ENCODE measurements at places on chromosomes 3 and 15. TPM values are rescaled to one million over a fixed set of nuclear protein-coding genes. Genes with fewer than 3 reads are reported as not detected.

GRCh38 chr15:40091861-40092255, 16.8 kb downstream of the BMF start:
- H3K36me3 ChIP-seq = no peaks in the 10 kb centered on the region
- peak overlapping the region; percentile 96 for H3K27ac ChIP-seq
- H3K4me1 ChIP-seq = peaks cover 70% of the 10 kb centered on the region

- no peak overlapping the region for H3K4me3 ChIP-seq
- H3K4me1 ChIP-seq = no peaks in the 10 kb centered on the region
- no peaks in the 10 kb centered on the region for H3K36me3 ChIP-seq
- H3K27ac ChIP-seq = no peak overlapping the region
- no peak for DNase-seq
Observed at GRCh38 chr15:46280762-46281542, 646.1 kb downstream of the SQOR start.

GRCh38 chr3:16369276-16369675, 104.3 kb downstream of the OXNAD1 start:
- H3K36me3 ChIP-seq = no peaks in the 10 kb centered on the region
- no peaks in the 10 kb centered on the region for H3K27me3 ChIP-seq
- H3K4me3 ChIP-seq = no peak overlapping the region
- peaks cover 25% of the 10 kb centered on the region for H3K4me1 ChIP-seq
- DNase-seq = no peak

DNA sequence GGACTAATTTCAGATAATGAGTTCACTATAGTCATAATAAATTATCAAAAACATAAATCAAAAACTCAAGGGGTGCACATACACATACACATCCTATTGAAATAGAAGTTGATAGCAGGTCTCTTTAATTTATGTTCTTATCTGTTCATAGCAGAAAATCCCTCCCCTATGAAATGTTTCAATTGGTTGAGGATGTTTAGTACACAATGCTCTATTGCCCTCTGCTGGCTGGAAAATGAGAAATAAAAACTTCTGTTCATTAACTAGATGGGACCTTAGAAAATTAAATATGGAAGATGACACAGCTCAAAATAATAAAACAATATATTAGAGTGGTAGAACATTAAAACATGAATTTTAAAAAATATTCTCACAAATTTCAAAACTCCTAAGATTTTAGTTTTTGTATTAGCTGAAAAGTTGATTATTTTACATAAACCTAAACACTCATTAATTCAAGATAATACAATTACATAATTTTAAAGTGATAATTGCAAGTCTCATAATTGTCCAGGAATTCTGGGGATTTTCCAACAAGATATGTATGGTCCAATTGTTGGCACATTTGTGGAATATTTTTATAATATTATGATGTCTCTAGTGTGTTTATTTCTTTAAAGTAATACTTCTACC, 735.0 kb downstream of the ROBO1 start:
- no peak overlapping the region for H3K27ac ChIP-seq
- no peak overlapping the region for H3K4me3 ChIP-seq
- H3K36me3 ChIP-seq = no peaks in the 10 kb centered on the region
- H3K27me3 ChIP-seq = no peaks in the 10 kb centered on the region

DNA sequence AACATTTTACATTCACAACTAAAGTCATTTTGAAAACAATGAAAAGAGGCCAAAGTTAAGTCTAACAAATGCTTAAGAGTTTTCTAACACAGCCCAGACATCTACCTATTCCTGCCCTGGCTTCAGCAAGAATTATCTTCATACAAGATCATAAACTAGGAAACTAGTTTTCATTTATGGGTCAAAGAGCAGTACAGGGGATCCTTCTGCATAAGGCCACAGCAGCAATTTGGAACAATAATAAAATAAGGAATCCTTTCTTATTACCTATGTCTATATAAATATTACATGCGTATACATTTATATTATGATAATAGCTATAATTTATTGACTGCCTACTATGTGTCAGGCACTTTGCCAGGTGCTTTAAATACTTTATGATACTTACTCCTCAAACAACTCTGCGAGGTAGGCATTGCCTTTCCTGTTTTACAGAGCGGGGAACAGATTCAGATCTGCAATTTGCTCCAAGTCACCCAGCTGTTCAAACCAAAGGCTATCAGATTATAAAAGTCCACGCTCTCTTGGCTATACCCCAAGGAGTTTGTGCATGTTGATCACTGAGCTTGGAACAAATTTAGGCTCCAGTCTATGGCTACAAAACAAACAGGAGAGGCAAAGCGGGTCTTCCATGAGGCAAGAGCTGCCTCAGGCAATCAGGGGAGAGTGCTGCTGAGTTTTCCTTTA, 196.4 kb downstream of the RORA start:
- no peak overlapping the region for H3K27ac ChIP-seq
- H3K4me1 ChIP-seq = no peaks in the 10 kb centered on the region
- H3K4me3 ChIP-seq = no peak overlapping the region
- no peak for DNase-seq
- H3K36me3 ChIP-seq = no peaks in the 10 kb centered on the region

GRCh38 chr3:193812078-193812725, 219.2 kb downstream of the OPA1 start:
- no peak overlapping the region for H3K4me3 ChIP-seq
- no peaks in the 10 kb centered on the region for H3K36me3 ChIP-seq
- no peaks in the 10 kb centered on the region for H3K27me3 ChIP-seq
- no peak overlapping the region for H3K27ac ChIP-seq
- DNase-seq = no peak

GRCh38 chr3:124862006-124862405, 25.2 kb downstream of the ITGB5 start:
- H3K27me3 ChIP-seq = no peaks in the 10 kb centered on the region
- no peaks in the 10 kb centered on the region for H3K36me3 ChIP-seq
- no peak for DNase-seq

DNA sequence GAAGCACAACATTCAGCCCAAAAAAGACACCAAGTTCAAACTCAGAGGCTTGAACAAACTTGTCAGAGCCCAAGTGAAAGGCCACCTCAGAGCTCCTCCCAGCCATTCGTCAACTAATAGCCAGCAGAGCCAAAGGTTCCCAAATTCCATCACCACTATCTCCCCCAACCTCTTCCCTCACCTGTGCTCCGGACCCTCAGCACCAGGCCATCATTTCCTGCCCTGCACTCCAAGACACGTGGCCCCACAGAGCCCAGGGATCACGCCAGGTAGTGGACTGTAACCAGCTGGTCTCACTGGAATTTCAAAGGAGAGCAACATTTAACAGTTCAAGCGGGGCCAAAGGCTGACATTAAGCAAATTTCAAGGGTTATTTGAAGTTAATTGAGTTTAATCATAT, 245.2 kb upstream of the IGF1R start:
- DNase-seq = no peak
- no peak overlapping the region for H3K4me3 ChIP-seq
- H3K36me3 ChIP-seq = no peaks in the 10 kb centered on the region
- no peaks in the 10 kb centered on the region for H3K4me1 ChIP-seq
- no peak overlapping the region for H3K27ac ChIP-seq

GRCh38 chr3:71238355-71238757, 345.2 kb downstream of the FOXP1 start:
- H3K36me3 ChIP-seq = no peaks in the 10 kb centered on the region
- H3K27me3 ChIP-seq = no peaks in the 10 kb centered on the region
- peak overlapping the region; percentile 63 for H3K27ac ChIP-seq
- no peak overlapping the region for H3K4me3 ChIP-seq
- H3K4me1 ChIP-seq = peaks cover 51% of the 10 kb centered on the region
- DNase-seq = no peak

DNA sequence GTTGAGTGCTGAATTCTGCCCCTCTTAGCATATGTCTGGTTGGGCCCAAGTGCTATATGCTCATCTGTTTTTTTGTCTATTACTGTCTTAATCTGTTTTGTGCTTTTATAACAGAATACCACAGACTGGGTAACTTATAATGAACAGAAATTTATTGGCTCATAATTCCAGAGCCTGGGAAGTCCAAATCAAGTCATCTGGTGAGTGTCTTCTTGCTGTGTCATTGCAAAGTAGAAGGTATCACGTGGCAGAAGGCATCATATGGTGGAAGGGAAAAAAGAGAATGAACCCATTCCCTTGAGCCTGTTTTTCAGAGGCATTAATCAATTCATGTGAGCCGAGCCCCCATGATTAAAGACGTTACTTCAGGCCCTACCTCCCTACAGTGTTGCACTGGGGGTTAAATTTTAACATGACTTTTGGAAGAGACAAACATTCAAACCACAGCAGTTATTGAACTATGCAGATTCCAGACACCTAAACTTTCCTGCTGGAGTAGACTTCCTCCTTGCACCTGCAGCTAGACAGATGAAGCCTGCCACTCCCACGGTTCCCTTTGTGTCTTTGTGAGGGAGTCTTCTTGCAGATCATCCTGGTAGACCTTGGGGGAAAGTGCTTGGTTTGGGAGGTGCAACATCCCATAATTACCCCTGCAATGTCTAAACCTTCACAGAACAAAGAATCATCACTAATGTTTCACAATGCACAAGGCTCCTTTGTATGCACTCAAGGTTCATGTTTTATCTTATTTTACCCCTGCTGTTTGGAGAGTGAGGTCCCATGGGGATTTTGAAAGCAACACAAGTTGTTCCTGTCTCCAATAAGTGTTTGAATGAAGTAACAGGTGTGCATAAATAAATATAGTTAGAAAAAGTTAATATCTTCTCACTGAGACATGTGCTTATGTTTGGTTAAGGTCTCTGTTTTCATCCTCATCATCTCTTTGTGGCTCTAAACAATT, 64.7 kb upstream of the XCR1 start:
- H3K36me3 ChIP-seq = no peaks in the 10 kb centered on the region
- no peaks in the 10 kb centered on the region for H3K4me1 ChIP-seq
- no peaks in the 10 kb centered on the region for H3K27me3 ChIP-seq
- H3K27ac ChIP-seq = no peak overlapping the region

- H3K27ac ChIP-seq = no peak overlapping the region
- H3K27me3 ChIP-seq = peaks cover 27% of the 10 kb centered on the region
- no peaks in the 10 kb centered on the region for H3K36me3 ChIP-seq
- no peak for DNase-seq
- H3K4me3 ChIP-seq = peak overlapping the region; percentile 44
- H3K4me1 ChIP-seq = no peaks in the 10 kb centered on the region
Observed at GRCh38 chr15:82679626-82680199, 30.0 kb downstream of the AP3B2 start.

- H3K36me3 ChIP-seq = no peaks in the 10 kb centered on the region
- H3K4me1 ChIP-seq = peaks cover 14% of the 10 kb centered on the region
- no peak overlapping the region for H3K4me3 ChIP-seq
- no peaks in the 10 kb centered on the region for H3K27me3 ChIP-seq
- H3K27ac ChIP-seq = no peak overlapping the region
Observed at GRCh38 chr15:65206750-65207149, 4.5 kb downstream of the CILP start.

- DNase-seq = no peak
- H3K27me3 ChIP-seq = peaks cover 94% of the 10 kb centered on the region
- no peaks in the 10 kb centered on the region for H3K4me1 ChIP-seq
- H3K36me3 ChIP-seq = no peaks in the 10 kb centered on the region
- H3K27ac ChIP-seq = no peak overlapping the region
Observed at GRCh38 chr15:96339619-96340347, 9.3 kb downstream of the NR2F2 start.

DNA sequence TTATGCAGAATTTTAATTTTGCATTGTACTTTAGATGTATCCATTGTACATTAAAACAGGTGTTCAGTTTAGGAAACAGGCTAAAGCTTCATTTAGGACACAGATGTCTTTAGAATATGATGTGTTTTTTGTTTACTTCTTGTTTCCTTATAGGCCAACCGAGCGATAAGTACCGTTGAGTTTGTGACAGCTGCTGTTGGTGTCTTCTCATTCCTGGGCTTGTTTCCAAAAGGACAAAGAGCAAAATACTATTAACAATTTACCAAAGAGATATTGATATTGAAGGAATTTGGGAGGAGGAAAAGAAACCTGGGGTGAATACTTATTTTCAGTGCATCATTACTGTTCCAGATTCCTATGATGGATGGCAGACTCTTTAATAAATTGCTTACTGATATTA, 29.4 kb downstream of the PLAAT1 start:
- no peak overlapping the region for H3K27ac ChIP-seq
- H3K4me1 ChIP-seq = peaks cover 9% of the 10 kb centered on the region
- H3K4me3 ChIP-seq = no peak overlapping the region
- DNase-seq = no peak

The PRSS50 gene
- total RNA-seq = 4.1 TPM

The CHDH gene
- total RNA-seq = 36.1 TPM

The SI gene
- total RNA-seq = not detected

The PTX3 gene
- 1.7 TPM for total RNA-seq

The GPR149 gene
- not detected for total RNA-seq

The EXOG gene
- total RNA-seq = 5.0 TPM

The EBLN2 gene
- 3.4 TPM for total RNA-seq

The EFCAB12 gene
- 0.85 TPM for total RNA-seq

The SLC12A1 gene
- total RNA-seq = 0.04 TPM

The SPTSSB gene
- 0.32 TPM for total RNA-seq

The LRRC31 gene
- not detected for total RNA-seq

The HTD2 gene
- total RNA-seq = 9.9 TPM

The SLC28A2 gene
- not detected for total RNA-seq
